Activated naive CD4-positive, alpha-beta T cell (primary cell): ENCODE measurements at places on chromosomes 16 and 17.

DNA sequence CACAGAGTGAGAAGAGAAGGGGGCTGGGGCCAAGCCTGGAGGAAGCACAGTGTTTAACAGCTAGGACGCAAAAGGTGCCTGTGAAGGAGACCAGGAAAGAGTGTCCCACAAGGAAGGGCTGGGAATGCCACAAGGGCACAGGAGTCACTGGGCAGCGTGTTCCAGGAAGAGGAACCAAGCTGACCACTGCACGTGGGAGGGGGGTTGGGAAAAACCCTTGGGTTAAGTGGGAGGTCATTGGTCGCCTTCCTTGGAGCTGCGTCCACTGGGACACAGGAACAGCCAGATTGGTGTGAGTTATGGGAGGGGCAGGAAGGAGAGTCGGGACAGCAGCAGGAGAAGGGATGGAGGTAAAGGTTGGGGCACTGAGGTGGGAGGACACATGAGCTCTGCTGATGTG is 12.9 kb downstream of the TTYH2 start:
- no peak for DNase-seq

GRCh38 chr16:50479771-50480170 is 68.4 kb upstream of the NKD1 start:
- no peak for DNase-seq

DNA sequence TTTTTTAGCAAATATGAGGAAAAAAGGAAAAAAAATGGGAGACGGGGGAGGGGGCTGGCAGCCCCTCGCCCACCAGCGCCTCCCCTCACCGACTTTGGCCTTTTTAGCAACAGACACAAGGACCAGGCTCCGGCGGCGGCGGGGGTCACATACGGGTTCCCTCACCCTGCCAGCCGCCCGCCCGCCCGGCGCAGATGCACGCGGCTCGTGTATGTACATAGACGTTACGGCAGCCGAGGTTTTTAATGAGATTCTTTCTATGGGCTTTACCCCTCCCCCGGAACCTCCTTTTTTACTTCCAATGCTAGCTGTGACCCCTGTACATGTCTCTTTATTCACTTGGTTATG is 1.2 kb upstream of the TMEM88 start:
- no peak for DNase-seq

- DNase-seq = no peak
Measured at GRCh38 chr17:75892556-75893224, 4.1 kb downstream of the TRIM65 start.

DNA sequence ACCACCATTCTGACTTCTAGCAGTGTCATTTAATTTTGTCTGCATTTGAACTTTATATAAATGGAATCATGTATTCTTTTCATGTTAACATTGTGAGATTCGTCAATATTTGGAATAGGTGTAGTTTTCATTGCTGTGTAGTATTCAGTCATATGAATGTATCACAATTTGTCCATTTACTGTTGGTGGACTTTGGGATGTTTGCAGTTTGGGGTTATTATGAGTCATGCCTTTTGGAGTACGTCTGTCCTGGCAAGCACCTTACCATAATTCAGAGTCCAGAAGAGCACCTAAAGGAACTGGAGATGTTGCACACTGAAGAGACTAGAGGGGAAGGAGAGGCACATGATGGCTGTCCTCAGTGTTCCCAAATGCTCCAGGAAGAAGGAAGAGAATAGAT is 3.1 kb upstream of the PHKG2 start:
- no peak for DNase-seq

DNA sequence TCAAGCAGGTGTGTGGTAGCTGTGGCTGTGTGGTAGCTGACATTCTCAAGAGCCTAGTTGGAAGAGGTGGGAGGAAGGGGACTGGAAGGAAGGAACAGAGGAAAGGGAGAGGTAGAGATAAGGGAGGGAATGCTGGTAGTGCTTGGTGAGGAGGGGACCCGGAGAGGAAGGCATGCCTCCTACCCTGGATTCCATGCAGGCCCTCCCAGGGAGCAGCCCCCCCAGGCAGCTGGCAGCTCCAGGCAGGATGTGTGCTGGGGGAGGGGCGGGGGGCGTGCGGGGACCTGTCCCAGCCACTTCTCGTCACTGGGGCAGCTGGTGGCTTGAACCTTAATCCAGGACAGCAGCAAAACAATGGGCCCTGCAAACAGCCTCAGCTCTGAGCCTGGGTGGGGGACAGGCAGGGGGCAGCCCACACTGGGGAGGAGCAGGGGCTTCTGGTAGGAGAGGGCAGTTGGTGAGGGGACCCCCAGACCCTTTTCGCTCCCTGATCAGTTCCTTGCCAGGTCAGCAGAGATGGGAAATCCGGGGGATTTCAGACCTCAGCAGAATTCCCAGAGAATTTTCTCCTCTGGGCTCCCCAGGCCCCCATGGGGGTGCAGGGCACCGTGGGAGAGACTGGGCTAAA is 27.1 kb downstream of the ARHGAP23 start:
- no peak for DNase-seq

- DNase-seq = no peak
Measured at GRCh38 chr17:82366749-82367148, 4.8 kb upstream of the UTS2R start.

GRCh38 chr17:69268543-69269014 is 40.0 kb upstream of the ABCA10 start:
- DNase-seq = no peak

DNA sequence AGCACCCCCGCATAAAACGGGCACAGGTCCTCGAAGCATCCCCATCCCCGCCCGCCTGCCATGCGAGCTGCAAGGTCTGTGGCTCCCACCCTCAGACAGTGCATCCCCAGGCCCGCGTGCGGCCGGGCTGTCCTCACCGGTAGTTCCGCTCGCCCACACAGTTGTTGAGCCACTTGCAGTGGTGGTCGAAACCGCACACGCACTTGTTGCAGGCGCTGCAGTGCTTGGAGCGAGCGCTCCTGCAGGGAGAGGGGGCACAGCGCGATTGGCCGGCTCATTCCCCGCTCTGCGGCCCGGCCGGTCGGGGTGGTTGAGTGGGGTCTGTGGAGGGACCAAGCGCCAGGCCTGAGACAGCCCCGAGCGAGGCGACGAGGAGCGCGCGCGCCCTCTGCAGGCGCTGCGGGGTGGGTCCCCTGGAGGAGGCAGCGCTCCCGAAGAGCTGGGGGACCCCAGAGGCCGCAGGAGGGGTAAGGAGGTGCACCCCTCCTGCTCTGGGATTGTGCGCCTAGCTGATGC is 6.0 kb upstream of the TPPP3 start:
- DNase-seq = peak; percentile 24

DNA sequence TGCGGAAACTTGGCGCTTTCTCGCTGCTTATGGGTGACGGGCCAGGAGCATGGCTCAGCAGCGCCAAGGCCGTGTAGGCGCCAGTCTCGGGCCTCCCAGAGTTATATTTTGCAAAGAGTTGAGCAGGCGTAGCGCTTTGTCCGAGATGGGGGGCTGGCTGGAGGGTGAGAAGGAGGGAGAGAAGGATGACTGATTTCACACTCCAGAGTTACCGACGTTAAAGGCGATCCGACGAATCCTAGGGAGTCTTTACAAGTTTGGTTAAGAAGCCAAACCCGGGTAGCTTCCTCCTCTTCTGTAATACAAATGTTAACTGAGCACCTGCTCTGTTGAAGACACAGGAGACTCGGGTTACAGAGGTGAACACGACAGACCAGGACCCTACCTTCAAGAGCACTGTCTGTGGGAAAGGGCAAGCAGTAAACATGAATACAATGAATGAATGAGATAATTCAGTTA is 782 bp downstream of the POLR2A start:
- no peak for DNase-seq

DNA sequence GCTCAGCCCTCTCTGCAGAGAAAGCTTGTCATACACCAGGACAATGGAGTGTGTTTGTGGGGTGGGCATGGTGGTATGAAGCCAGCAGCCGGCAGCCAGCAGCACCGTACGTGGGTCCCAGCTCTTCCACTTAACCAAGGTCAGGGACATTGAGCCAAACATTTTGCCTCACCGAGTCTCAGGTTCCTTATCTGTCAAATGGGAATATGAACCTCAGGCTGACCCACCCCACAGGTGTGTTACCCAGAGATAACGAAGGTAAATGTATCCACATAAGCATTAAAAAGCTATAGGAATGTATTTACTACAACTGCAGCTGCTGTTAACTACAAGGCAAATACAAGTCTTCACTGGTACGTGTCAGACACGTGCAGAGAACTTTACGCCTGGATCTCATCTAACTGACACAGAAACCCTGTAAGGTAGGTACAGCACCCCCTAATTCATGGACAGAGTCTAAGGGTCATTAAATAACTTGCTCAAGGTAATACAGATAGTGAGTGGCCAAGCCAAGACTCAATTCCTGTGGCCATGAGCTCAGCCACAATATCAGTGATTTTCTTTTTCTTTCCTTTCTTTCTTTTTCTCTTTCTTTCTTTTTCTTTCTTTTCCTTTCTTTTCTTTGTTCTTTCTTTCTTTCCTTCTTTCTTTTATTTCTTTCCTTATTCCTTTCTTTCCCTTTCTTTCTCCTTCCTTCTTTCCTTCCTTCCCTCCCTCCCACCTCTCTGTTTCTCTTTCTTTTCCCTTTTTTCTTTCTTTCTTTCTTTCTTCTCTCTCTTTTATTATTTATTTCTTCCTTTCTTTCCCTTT is 990 bp downstream of the SLC5A11 start:
- no peak for DNase-seq

DNA sequence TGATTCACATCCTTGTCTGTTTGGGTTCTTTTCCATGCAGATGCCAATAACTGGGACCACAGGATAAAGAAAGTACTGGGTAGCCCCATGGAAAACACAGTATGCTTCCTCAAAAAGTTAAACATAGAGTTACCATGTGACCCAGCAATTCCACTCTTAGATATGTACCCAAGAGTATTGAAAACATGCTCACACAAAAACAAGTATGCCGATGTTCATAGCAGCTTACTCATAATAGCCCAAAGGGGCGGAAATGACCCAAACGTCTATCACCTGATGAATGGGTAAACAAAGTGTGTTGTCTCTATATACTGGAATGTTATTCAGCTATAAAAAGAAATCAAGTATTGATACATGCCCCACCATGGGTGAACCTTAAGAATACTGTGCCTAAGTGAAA is 55.4 kb downstream of the CYB5B start:
- no peak for DNase-seq

- no peak for DNase-seq
Measured at GRCh38 chr16:77899416-77899815, 111.1 kb downstream of the VAT1L start.

DNA sequence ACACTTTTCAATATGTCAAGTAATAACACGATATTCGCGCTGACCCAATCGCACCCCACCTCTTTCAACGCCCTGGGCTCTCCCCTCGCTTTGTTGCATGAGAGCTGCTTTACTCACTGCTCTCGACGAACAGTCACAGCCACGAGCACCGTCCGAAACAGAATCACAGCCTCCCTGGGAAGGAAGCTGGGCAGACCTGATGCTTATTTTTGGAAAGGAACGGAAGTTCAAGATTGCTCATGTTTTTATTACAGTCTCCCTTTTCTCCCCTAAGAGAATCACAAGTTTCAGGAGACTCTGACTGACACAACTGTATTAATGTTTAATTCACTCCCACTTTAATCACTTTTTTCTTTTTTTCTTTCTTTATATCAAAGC is 67.8 kb downstream of the ANKRD11 start:
- no peak for DNase-seq

- DNase-seq = no peak
Measured at GRCh38 chr17:3710951-3711383, 12.7 kb upstream of the HASPIN start.

DNA sequence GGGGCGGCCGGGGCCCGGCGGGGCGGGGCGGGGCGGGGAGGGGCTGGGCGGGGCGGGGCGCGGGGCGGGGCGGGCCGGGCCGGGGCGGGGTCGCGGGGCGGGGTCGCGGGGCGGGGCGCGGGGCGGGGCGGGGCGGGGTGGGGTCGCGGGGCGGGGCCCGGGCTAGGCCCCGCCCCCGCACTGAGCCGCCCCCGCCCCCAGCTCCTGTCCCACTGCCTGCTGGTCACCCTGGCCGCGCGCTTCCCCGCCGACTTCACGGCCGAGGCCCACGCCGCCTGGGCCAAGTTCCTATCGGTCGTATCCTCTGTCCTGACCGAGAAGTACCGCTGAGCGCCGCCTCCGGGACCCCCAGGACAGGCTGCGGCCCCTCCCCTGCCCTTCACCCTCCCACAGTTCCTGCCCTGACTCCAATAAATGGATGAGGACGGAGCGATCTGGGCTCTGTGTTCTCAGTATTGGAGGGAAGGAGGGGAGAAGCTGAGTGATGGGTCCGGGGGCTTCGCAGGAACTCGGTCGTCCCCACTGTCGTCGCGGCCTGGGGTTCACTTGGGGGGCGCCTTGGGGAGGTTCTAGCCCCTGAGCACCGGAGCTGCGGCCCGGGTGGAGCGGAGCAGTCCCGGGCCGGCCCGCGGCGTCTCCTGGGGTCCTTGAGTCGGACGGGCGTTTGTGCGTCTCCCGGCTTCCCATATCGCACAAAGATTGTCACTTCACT is 795 bp upstream of the HBM start:
- no peak for DNase-seq

DNA sequence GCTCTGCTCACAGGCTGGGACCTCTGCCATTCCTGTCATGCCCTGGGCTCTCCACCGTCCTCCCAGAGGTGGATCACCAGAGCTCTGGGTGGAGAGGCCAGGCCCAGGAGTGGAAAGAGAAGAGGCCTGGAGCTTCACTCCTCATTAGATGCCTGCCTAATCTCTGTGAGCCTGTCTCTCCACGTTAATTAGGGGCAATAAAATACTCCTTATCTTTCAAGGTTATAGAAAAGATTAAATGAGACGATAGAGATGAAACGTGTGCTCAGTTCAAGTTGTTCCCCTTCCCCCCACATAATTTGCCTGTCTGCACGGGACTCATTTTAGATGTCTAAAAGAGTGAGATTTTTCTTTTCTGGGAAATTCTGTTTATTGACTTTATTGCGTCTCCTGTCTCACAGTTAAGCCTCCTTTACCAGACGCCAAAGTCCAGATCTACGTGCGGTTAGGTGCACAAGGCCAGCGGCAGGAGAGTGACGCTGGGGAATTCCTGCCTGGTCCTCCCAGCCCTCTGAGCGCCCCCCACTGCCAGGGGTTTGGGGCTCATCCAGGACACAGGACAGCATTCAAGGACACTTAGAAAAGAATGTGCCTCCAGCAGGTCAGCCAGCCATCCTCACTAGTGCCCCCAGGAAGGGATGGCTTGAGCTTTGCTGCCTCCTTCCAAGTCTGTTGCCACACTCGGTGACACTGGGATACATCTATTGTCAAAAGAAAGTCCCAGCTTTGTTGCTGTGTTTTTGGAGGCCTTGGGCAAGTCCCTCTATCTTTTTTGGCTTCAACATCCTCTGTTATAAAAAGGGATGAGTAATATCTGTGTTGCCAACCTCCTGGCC is 42.3 kb downstream of the TBX4 start:
- no peak for DNase-seq

DNA sequence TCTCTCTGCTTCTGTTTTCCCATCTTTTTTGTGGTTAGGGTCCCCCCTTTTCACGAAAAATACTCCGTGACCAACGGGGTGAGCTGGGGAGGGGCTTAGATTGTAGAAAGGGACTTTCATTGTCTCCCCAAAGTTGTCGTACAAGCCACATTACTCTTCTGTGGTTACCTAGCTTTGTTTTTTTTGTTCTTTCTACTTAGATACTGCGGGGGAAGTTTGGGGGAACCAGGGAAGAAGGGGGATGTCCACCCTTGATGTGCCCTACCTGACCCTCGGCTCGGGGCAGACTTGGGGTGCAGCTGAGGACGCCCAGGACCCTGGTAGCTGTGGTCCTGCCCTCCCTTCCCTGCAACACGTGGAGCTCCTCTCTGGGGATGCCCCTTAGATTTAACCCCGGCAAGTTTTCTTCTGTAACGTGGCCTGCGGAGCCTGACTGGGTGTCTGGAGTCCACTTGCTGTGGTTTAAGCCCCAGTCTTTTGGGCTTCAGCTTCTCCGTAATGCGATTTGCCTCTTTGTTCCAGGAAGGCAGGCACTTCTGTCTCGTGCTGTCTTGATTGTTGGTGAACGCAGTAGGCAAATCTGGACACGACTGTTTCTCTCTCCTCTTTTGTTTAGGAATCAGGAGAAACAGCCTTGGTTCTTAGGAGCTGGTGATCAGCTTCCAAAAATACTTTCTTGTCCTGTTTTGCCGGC is 892 bp downstream of the ABCC1 start:
- no peak for DNase-seq
